ENCODE measurements at places on chromosomes 5 and 9.
A peak's percentile ranks its signal among the peaks of the same experiment; 100 is the strongest.

- no peak for DNase-seq
Measured at GRCh38 chr5:95989283-95990048, 27.8 kb upstream of the ELL2 start.

DNA sequence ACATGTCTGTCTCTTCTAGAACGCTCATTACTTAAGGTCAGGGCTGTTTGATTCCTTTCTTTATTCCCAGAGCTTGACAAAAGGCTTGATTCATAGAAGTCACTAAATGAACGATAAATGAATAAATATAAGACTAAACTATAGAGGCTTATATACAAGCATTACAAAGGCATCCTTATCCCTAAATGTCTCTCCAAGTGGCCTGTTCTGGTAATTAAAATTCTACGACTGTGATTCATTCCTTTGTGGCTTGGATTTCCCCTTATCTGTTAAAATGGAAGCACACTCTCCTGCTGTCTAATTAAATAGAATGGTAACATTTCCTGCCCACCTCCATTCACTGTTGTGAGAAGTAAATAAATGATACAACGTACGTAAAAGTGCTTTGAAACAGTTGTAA lies 49.5 kb downstream of the C7 start:
- DNase-seq = no peak

- DNase-seq = peak; percentile 46
Measured at GRCh38 chr9:113375057-113376023, 1.4 kb downstream of the HDHD3 start.

- DNase-seq = no peak
Measured at GRCh38 chr9:137663584-137663983, 44.8 kb downstream of the EHMT1 start.

DNA sequence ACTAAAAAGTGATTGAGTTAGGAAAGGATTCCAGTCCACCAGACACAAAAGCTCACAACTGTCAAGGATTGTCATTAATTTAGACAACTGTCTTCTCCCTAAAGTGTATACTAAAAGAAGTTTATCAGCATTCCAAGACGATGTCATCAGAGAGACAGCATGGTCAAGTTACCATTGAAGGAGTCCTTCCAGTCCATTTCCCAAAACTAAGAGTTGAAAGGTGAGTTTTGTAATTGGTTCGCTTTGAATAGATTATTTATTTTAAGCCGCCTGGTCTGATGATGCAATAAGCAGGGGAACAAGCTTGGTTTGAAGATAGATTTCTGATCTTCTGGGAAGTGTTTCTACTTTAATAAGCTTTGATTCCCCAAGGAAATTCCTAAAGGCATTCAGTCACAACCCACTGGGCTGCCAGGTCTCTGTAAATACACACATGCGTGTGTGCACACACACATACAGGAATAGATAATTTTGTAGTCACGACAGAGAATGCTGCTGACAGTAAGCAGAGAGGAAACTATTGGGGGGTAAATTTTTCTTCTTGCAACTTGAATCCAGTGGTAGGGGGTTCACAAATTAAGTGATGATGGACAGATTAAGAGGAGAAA lies 234.8 kb downstream of the PIK3R1 start:
- DNase-seq = peak; percentile 98

DNA sequence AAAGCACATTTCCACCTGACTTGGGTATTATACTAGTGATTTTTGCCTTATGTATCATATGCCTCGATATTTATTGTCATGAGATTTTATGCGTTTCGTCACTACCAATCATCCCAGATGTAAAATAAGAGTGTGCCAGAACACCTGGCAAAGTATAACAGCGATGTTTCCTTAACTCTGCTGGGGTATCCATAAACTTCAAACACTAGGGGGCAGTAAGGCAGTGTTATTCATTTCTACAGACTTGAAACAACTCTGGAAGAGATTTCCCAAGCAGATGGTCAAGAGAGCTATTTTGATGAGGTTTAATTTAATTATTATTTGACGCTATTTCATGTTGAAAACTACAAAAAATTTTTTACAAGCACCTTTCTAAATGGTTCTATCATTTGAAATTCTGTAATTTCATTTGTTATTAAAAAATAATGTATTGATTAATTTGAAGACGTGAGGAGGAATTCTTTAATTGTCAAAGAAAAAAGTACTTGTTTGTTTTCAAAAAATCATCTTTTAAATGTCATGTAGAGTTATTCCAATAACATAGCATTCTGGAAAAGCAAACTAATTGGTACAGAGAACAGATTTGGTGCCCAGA lies 388.5 kb upstream of the CTNND2 start:
- DNase-seq = no peak

DNA sequence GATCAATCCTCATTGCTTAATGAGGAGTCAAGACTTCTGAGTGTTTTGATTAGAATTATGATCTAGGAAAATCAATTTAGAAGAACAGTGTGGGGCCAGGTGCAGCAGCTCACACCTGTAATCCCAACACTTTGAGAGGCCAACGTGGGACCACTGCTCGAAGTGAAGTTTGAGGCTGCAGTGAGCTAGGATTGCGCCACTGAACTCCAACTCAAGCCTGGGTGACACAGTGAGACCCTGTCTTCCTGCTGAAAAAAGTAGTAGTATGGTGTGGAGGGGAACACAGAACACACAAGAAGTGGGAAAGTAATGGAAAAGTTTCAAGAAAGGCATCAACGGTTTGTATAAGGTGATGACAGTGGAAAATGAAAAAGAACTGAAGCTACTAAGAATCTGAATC lies 9.1 kb downstream of the FNIP1 start:
- DNase-seq = no peak

- DNase-seq = peak; percentile 43
Measured at GRCh38 chr5:135456238-135457099, 4.3 kb upstream of the TIFAB start.

GRCh38 chr9:9173264-9173663 lies 1373.7 kb upstream of the DMAC1 start:
- DNase-seq = no peak

- DNase-seq = no peak
Measured at GRCh38 chr5:25405850-25406249, 761.1 kb upstream of the CDH10 start.

GRCh38 chr9:137975527-137975913 lies 97.9 kb downstream of the CACNA1B start:
- no peak for DNase-seq

- DNase-seq = no peak
Measured at GRCh38 chr5:128924299-128924698, 41.0 kb upstream of the SLC27A6 start.

DNA sequence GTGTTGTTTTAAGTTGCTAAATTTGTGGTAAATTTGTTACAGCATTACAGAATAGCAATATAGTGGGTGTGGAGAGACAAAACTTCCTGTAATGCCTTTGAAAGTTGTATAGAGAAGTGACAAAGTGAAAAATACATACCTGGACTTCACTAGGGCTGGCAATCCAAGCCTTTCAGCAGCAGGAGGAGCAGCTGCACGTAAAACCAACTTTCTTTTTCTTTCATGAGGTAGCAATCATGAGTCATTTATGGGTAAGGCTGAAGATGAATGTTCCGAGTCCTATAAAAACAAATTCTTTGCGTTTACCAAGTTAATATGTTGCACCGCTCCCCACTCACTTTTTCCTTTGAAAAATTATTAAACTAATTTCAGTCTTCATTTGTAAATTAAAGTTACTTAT lies 1138.2 kb downstream of the TAF11L14 start:
- peak; percentile 56 for DNase-seq

- DNase-seq = no peak
Measured at GRCh38 chr5:149164731-149165130, 23.4 kb downstream of the ABLIM3 start.

- no peak for DNase-seq
Measured at GRCh38 chr5:116573279-116573701, 1.3 kb downstream of the SEMA6A start.

DNA sequence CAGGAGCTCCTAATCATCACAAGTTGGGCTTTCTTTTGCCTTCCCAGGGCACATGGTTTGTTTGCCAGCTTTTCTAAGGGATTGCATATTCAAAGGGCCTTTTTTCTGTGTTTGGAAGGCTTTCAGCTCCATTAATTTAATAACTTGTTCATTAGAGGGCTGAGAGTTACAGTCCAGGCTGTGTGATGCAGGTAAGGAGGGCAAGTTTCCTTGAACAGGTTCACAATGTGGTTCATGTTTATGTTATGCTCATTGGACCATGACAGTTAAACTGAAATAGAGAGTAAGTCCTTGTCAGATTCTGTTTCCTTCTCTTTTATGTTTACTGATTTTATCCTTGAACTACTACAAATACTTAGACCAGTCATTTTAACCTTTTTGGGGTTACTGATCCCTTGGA lies 174.4 kb downstream of the MARCHF11 start:
- DNase-seq = no peak

DNA sequence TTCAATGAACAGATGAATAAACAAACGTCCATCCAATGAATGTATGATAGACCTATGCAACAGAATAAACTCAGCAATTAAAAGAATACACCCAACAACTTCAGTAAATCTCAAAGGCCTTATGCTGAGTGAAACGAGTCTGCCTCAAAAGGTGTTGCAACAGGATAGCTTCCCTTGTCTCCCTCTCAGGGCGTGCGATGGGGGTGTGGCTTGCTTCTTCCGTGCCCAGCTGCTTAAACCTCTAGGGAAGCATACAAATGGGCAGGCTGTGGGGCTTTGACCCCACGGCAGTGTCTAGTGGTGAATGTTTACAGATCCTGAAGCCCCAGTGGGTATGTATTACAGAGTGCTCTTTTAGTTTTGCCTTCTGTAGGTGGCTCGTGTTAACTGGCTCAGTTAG lies 87.0 kb upstream of the CCL21 start:
- DNase-seq = no peak

- no peak for DNase-seq
Measured at GRCh38 chr5:33474004-33474403, 33.2 kb downstream of the TARS1 start.

DNA sequence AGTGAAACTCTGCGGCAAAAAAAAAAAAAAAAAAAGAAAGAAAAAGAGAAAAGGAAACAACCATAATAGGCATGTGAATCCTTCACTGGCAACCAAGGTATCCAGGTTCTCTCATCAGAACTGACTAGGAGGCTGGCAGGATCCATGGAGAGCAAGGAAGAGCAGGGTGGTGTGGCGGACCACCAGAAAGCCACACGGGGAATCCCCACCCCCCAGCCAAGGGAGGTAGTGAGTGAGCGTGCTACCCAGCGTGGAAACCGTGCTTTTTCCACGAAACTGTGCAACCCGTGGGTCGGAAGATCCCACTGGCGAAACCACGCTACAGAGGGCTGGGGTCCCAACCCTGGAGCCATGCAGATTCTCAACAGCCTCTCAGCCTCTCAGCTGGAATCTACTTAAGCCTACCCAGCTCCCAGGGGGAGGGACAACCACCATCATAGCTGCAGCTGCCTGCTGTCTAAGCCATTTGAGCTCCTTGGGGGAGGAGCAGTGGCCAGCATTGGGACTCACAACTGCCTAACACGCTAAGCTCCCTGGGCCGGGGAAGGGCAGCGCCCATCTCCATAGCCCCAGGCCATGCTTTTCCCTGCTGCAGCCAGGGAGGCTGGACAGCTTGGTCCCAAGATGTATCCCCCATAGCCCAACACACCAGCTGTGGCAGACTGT lies 91.6 kb downstream of the PRELID2 start:
- no peak for DNase-seq

GRCh38 chr9:16426716-16427115 lies 443.8 kb downstream of the BNC2 start:
- no peak for DNase-seq

DNA sequence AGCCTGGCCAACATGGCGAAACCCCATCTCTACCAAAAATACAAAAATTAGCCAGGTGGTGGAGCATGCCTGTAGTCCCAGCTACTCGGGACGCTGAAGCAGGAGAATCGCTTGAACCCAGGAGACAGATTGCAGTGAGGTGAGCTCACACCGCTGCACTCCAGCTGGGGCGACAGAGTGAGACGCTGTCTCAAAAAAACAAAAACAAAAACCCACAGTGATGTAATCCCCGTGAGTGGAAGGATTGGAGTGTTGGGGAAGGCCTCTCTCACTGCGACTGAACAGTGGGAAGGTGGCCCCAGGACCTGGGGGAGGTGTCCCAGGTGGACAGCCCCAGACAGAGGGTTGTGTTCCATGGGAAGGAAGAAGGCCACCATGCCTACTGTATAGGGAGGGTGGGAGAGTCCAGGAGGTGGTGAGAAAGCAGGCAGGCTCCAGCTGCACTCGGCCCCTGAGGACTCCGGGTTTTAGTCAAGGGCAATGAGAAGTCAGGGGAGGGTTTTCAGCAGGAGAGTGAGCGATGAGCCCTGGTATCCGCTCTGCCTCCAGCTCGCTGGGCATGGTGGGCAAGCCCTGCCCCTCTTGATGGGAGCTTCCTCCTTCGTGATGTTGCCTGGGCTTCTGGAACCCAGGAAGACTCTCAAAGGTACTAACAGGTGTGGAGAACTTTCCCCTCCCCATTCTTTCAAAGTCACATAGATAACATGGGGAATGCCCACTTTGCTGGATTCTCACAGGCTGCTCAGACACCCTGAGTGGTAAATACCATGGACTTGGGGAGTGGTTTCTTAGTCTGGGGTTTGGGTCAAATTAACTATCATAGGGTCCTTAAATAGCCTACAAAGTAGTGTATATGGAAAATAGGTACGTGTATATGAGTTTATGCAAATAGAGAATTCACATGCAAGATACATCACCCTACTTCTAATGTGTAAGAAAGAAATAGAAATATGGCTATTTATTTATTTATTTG lies 74.7 kb downstream of the PPARGC1B start:
- no peak for DNase-seq

GRCh38 chr5:172833686-172834414 lies at the start of gene ERGIC1:
Gene ERGIC1 (plus strand): TSS chr5:172834251. CDS start chr5:172834414, 163 bp downstream.
- peak; percentile 88 for DNase-seq

- no peak for DNase-seq
Measured at GRCh38 chr5:159032656-159033350, 66.9 kb downstream of the EBF1 start.

GRCh38 chr9:110837401-110838005 lies 168.9 kb downstream of the MUSK start:
- no peak for DNase-seq

GRCh38 chr9:89179895-89180734 lies 1.5 kb upstream of the SHC3 start:
- DNase-seq = peak; percentile 95

DNA sequence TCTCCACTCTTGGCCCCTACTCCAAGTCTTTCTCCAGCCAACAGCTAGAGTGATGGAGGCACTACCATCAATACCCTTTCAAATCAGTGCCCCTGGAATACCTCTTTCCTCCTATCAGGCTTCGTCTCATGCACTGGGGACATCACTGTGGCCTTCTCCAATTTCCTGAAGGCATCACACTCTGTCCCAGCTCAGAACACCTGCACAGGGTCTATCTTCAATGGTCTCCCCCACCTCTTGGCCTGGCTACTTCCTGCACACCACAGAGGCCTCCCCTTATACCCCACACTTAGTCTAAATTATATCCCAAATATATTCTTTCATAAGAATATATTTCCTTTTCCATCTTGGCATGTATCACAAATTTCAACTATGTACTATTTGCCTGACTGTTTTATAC lies 34.5 kb downstream of the ECPAS start:
- no peak for DNase-seq

- DNase-seq = peak; percentile 76
Measured at GRCh38 chr5:97192580-97193354, 9.7 kb upstream of the RIOK2 start.

- DNase-seq = no peak
Measured at GRCh38 chr9:2290382-2290781, 275.2 kb downstream of the SMARCA2 start.

GRCh38 chr9:112900488-112900887 lies 9.8 kb upstream of the SLC46A2 start:
- no peak for DNase-seq

Data from PC-9 (cell line).